Neural progenitor cell (in vitro differentiated cells): ENCODE measurements at places on chromosomes 5 and 9.

- no peak for DNase-seq
These were observed 20.8 kb upstream of the CTNNA1 start for GRCh38 chr5:138732466-138732865.

GRCh38 chr5:97141031-97141430 lies 1.4 kb downstream of the LIX1 start:
- peak; percentile 53 for DNase-seq

GRCh38 chr5:174098694-174099093 lies 53.2 kb downstream of the NSG2 start:
- DNase-seq: no peak

- DNase-seq: peak; percentile 39
These were observed 168.1 kb downstream of the KDM4C start for GRCh38 chr9:6925836-6926235.
